ENCODE measurements at places on chromosomes 7 and 10.

GRCh38 chr7:57384380-57384779 lies 65.6 kb upstream of the ZNF716 start:
- DNase-seq: no peak

- DNase-seq: no peak
Measured at GRCh38 chr7:149777551-149778326, 4.4 kb upstream of the ZNF467 start.

GRCh38 chr7:49346195-49346899 lies 422.0 kb downstream of the CDC14C start:
- no peak for DNase-seq

- no peak for DNase-seq
Measured at GRCh38 chr7:22677680-22678079, 49.3 kb upstream of the IL6 start.

- no peak for DNase-seq
Measured at GRCh38 chr7:39270018-39270417, 292.3 kb downstream of the POU6F2 start.

DNA sequence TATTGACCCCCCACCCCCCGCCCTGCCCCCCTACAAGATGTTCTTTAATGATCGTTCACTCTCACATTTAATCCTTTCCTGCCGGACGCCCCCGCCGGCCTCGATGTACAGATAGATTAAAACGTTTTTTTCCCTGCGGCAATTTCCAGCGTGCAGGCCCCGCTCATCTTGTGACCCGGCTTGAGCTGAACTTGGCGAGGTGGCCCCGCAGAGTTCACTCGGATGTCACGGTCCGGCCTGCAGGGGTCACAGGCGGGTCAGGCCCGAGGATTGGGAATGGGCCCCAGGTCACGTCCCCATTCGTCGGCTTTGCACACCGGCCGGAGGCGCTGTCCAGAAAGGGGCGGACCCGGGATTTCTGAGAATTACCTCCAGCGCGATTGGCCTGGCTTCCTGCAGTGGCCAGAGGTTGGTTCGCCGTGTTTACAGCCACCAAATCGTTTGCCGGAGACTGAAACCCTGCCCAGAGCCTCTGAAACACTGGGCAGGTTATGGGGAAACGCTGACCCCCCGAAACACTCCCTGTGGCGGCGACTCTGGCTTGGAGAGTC lies 1.9 kb upstream of the CYP26A1 start:
- no peak for DNase-seq

- DNase-seq: no peak
Measured at GRCh38 chr10:12806228-12807095, 195.1 kb downstream of the CCDC3 start.

- DNase-seq: no peak
Measured at GRCh38 chr7:32102432-32102873, 32.2 kb upstream of the PDE1C start.

DNA sequence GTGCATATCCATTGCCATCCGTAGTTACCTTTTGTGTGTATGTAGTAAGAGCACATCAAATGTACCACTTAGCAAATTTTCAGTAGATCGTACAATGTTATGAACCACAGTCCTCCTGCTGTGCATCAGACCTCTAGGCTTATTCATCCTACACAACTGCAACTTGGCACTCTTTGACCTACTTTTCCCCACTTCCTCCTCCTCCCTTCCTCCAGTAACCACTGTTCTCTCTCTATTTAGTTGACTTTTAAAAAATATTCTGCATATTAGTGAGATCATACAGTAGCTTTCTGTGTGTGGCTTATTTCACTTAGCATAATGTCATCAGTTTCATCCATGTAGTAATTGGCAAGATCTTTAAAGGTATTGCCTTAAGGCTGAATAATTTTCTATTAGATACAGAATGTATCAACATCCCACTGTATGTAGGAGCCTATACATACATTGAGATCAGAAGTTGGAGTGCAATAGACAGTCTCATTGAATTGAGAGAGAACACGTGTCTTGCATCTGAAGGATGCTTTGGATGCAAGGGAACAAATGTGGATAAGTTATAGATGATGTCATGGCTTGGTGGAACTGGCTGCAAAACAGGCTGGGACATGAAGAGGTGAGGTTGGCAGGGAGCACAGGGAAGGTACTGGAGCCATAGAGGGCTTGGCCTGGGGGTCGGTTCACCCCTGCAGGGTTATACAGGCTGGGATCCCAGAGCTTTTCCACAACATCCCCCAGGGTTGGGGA lies 83.0 kb upstream of the FAM180A start:
- no peak for DNase-seq

DNA sequence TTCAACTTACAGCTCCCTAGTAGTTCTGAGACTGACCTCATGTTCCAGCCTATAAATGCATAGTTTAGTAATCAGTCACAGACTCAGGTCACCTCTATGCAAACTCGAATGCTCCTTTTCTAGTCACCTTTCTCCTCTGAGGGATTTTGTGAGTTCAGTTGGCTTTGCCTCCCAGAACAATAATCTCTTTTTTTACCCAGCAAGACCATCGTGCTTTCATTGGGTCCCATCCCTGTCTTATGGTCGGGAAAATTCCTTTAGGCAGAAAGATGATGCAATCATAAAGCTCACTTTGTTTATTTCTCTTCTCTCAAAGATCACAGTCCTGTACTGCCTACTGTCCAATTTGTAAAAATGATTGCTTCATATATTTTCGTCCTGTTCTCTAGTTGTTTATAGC lies 38.4 kb downstream of the TWIST1 start:
- no peak for DNase-seq

DNA sequence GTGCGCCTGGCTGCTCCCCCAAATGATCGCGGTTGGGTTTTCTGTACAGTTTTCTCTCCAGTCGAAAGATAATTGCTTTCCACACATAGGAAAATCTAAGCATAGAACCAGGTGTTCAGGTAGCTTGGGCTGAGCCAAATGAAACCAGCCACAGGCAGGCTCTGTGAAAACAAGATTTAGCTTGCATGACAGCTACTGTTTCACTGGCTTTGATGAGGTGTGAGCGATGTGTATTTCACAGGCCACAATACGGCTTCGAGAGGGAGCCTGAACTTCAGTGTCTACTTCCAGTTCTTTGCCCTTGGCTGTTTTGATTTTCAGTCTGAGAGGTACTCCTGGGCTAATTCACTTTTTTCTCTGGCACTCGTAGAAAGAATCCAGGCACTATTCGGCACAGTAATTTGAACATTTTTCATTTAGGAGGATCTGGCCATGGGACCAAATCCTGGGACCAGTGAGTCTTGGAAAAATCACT lies 110.5 kb downstream of the JCAD start:
- DNase-seq: no peak
